ENCODE measurements at places on chromosomes 11 and 22. TPM values are rescaled to one million over a fixed set of nuclear protein-coding genes. Genes with fewer than 3 reads are reported as not detected.

GRCh38 chr11:64804346-64805210 is 1.6 kb upstream of the MAP4K2 start:
- H3K4me1 ChIP-seq = no peaks in the 10 kb centered on the region
- no peak overlapping the region for H3K4me3 ChIP-seq

Gene LMNTD2
- 1.4 TPM for total RNA-seq

GRCh38 chr11:124740277-124740882 is 638 bp downstream of the NRGN start:
- H3K4me1 ChIP-seq = no peaks in the 10 kb centered on the region
- no peak overlapping the region for H3K27ac ChIP-seq
- DNase-seq = peak; percentile 73
- H3K27me3 ChIP-seq = no peaks in the 10 kb centered on the region
- H3K36me3 ChIP-seq = no peaks in the 10 kb centered on the region
- peak overlapping the region; percentile 77 for H3K4me3 ChIP-seq

DNA sequence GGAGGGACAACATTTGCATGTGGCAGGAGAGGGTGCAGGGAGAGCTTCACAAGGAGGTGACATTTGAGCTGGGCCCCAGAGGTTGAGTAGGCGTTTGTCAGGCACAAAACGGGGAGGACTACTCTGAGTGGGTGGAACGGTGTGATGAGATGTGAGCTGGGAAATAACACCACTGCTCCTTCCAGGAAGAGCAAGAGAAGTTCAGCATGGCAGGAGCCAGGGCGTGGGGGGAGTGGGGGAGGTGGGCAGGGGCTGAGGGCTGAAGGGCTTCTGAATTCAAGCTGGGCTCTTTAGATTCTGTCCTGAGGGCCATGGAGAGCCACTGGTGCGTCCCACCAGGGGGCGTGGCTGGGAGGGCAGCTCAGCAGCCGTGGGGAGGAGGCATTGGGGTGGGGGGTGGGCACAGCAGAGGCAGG is 54.2 kb downstream of the OTOG start:
- H3K4me3 ChIP-seq = no peak overlapping the region
- H3K36me3 ChIP-seq = no peaks in the 10 kb centered on the region
- no peak overlapping the region for H3K27ac ChIP-seq
- no peaks in the 10 kb centered on the region for H3K27me3 ChIP-seq

Gene TIGD3
- 0.16 TPM for total RNA-seq

GRCh38 chr11:122744357-122744756 is 88.8 kb downstream of the UBASH3B start:
- no peak overlapping the region for H3K27ac ChIP-seq
- DNase-seq = no peak
- no peaks in the 10 kb centered on the region for H3K27me3 ChIP-seq
- H3K4me1 ChIP-seq = no peaks in the 10 kb centered on the region
- no peak overlapping the region for H3K4me3 ChIP-seq

Gene APOA4
- total RNA-seq = not detected

All from aorta (tissue), 5 donors.